MCF 10A (cell line): ENCODE measurements at places on chromosomes 2 and 18.

DNA sequence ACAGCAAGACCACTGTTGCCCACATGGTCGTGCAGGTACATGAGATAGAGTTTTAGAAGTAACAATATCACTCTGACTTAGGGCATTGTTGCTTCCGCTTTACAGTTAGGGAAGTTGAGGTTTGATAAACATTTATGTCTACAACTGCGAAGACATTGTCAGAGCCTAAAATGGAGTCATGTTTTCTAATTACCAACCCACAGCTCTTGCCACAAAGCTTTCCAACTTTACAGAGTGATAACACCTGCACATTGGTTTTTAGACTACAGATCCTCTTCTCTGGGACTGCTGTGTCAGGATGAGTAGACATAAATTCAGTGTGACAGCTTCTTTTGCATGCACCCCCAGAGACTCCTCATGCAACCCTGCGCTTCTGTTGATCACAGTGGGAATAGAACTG lies 119.0 kb downstream of the FEZ2 start:
- DNase-seq: no peak

- no peak for DNase-seq
Measured at GRCh38 chr2:182611009-182611408, 105.0 kb upstream of the DNAJC10 start.

DNA sequence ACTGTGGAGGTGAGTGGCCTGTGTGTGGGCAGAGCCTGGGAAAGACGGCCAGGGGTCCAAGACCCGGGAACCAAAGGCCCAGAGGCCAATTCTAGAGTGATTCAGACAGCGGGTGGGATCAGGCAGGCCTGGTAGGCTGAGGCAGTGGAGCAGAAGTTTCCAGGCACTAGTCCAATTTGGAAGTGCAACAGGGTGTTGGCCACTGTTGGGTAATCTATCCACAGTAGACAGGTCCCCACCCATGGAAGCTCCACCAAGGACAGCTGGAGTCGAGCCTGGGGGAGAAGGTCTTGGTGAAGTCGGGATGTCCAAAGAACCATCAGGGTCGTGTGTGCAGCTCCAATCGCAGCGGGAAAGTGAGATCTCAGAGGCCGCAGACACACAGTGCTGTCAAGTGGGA lies 125.8 kb upstream of the COPS8 start:
- DNase-seq: no peak

GRCh38 chr2:203077451-203077850 lies 62.8 kb downstream of the NBEAL1 start:
- DNase-seq: peak; percentile 11

GRCh38 chr2:192499476-192499875 lies 304.7 kb upstream of the TMEFF2 start:
- DNase-seq: peak; percentile 65

DNA sequence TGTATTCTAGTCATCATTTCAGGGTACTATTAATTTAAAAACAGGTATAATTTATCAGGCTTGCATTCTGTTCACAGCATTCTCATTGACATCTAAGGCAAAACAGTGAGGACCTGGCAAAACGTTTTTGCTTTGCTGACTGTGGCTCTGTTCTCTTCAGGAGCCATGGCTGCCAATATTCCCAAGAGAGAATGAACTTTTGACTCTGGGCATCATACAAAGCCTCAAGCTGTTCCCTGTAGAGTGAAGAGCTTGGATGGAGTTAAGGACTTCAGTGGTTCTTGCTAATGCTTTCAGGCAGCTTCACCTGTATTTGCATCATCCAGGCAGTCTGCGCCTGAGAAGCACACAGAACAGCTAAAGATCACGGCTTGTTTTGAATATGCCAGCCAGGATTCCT lies 65.9 kb upstream of the CAVIN2 start:
- no peak for DNase-seq

DNA sequence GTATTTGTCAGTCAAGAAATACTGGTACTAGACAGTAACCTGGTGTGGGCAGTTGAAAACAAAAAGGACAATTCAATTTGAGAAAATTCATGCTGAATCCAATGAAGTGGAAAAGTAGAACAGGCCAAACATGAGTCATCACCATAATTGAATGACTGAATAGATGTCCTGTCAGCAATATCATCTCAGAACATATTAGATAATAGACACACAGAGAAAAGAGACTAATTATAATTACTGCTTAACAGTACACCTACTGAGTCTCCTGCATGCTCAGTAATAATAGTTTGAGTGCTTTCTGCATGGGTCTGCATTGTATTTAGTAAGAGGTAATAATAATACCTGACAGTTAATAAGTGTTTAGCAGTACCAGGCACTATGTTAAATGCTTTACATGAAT lies 138.6 kb upstream of the ZC3H15 start:
- DNase-seq: peak; percentile 39

DNA sequence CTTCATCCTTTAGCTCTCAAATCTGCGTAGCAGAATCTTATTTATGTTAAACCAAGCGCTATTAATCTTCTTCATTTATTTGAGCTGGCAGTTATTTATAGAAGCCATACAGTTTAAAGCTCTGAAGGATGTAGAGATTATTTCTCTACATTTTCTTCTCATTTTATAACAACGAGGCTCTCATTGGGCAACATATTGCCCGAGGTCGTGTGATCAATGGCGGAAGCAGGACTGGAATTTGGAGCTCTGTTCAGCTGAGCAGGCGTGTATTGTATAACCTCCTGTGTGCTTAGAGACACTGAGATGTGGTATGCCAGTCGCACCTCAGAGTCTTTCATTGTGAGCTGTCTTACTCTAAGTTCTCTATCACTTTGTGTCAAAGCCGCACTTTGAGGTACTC lies 17.5 kb upstream of the DRC1 start:
- no peak for DNase-seq

GRCh38 chr18:71837547-71837946 lies 706.6 kb downstream of the CBLN2 start:
- DNase-seq: no peak

GRCh38 chr2:158719403-158719802 lies 75.7 kb upstream of the DAPL1 start:
- DNase-seq: no peak

- DNase-seq: no peak
Measured at GRCh38 chr2:218196974-218197373, 20.0 kb upstream of the ARPC2 start.

GRCh38 chr18:58941426-58942099 lies 76.9 kb downstream of the ZNF532 start:
- no peak for DNase-seq

DNA sequence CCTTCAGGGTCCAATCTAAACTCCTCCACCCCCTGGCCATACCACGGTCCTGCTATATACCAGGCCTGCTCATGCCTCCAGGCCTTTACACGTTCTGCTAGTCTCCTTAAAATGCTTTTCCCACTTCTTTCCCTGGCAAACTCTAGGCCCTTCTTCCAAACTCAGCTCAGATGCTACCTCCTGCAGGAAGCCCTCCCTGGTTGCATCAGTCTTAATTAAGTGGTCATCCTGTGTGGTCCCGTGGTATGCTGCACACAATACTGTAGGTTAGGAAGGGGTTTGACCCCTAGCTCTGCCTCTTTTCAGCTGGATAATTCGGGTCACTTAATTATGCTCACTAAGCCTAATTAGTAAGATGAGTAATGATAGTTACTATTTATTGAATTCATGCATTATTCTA lies 85.9 kb upstream of the SP3 start:
- no peak for DNase-seq

GRCh38 chr18:3690764-3691066 lies 240.7 kb downstream of the TGIF1 start:
- DNase-seq: no peak

DNA sequence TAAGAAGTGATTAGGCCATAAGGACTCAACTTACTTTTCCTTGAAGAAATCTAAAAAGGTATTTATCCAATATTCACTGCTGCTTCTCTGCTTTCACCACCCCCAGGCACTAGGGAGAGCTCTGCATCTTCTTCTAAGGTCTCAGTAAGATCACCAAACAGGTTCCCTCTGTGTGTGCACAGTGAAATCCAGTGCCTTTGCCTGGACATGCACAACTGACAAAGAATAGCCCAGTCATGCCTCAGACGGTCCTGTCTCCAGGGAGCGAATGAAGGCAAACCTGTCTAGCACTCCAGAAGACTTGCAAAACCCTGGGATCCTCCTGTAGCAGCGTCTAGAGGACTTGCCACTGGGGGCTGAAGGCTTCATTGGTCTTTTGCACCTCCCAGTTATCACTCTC lies 344.5 kb upstream of the LRATD1 start:
- DNase-seq: peak; percentile 63

GRCh38 chr18:44915661-44916060 lies 235.0 kb downstream of the SETBP1 start:
- DNase-seq: no peak

DNA sequence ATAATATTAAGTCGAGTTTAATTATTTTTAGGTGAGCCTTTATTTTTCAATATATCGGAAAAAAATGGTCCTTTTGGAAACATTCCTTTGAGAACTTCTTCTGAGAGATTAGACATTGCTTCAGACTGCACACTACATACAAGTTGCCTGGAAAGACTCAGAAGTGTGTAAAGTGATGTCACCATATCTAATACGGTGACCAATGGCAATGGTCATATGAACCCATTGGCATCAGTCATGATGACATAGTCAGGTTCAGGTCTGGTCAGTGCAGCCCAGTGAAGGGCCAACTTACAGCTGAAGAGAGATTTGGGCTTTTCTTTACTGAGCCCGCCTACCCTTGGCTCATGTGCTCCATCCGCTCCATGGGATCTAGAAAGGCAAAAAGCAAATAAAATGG lies 283.5 kb upstream of the EPAS1 start:
- DNase-seq: no peak

DNA sequence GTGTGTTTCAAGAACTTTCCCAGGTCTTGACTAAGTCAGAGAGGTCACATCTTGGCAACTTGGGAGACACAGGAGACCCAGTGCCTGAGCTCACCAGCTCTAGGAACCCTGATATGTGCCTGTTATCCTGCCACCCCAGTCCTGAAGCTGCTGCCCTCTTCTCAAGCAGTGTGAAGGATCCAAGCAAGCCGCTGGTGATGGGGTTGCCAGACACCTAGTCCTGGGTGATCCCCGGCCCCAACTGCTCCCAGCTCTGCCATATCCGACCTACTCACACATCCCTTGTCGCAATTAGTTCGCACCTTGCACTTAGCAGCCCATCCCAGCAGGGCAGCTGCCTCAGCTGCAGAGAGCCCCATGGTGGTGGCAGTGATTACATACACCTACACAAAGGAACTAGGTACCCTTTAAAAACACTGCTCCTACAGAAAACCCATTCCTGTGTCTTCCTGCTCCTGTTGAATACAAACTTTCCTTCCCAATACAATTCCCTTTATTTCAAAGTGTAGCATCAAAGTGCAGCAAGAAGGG lies 247.2 kb upstream of the RAB12 start:
- no peak for DNase-seq

DNA sequence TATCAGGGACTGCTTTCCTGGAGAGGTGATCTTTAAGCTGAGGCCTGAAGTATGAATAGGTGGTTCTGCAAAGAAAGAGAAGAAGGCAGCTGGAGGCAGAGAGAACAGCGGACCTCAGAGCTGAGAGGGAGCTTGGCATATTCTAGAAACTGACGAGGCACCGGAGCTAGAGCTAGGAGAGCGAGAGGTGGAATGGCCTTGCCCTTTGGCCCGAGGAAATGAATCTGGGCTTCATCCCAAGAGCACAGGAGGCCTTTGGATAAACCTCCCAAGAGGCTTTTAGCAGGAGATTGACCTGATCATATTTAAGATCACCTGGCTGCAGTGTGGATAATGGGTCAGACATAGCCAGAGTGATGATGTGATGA lies 7.9 kb downstream of the DYSF start:
- no peak for DNase-seq

DNA sequence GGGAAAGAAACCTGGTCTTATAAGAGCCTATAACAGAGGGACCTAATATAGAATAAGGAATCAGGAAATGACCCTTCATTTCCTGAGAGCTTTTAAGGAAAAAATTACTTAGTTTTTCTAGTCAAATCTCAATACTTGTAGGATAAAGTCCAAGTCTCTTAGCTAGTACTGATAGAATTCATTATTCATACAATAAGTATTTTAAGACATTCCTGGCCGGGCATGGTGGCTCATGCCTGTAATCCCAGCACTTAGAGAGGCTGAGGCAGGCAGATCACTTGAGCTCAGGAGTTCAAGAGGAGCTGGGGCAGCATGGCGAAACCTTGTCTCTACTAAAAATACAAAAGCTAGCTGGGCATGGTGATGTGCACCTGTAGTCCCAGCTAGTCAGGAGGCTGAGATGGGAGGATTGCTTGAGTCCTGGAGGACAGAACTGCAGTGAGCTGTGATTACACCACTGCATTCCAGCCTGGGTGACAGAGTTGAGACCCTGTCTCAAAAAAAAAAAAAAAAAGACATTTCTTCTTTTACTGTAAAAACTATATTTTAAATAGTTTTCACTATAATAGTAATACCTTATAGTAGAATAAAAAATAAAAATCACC lies 3.2 kb downstream of the RAB3GAP1 start:
- DNase-seq: peak; percentile 22

DNA sequence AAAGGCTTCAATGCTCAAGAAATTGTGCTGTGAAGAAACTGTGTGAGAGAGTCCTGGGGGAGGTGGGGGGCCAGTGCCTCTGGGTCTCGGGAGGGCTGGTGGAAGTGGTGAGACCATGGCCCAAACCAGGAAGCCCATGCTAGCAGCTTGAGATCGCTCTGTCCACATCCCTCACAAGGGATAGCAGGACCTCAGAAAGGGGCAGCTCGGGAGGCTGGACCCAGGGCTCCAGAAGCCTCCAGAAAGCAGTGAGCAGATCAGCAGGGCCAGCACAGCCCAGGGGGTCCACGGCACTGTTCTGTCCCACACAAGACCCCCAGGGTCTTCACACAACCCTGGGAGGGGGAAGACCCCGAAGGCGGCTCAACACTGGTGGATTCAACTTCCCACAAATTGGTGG lies 24.1 kb downstream of the ST8SIA5 start:
- DNase-seq: no peak

DNA sequence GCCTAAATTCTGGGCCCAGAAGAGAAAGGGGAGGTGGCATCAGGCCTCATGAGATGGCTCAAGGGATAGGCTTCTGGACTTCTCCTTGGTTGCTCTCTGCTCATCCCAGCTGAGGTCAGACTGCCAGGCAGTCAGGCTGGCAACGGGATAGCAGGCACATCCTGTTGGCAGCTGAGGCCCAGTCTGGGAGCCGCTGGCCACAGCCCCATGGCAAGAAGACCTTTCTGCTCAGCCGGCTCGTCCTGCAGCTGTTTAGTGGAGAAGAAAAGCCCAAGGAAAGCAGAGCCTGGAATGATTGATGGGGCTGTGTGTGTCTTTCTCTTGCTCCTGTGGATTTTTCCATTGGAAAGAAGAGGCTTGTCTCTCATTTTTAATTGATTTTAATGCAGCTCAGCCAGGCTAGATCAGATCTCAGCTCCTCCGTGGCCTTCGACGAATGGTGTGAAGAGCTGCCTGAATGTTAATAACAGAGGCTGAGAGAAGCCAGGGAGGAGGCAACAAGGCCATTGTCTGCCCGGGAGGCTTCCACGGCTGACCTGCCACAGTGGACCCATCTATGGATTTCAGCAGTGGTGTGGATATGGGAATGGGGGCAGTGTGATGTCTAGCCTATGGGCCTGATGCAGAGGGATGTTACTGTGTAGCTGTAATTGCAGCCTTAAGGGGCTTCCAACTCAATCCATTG lies 99.5 kb downstream of the HS1BP3 start:
- DNase-seq: no peak
